ENCODE measurements at places on chromosomes 11 and 22.

GRCh38 chr11:117866526-117866925, 9.9 kb downstream of the FXYD6 start:
- no peak for DNase-seq

DNA sequence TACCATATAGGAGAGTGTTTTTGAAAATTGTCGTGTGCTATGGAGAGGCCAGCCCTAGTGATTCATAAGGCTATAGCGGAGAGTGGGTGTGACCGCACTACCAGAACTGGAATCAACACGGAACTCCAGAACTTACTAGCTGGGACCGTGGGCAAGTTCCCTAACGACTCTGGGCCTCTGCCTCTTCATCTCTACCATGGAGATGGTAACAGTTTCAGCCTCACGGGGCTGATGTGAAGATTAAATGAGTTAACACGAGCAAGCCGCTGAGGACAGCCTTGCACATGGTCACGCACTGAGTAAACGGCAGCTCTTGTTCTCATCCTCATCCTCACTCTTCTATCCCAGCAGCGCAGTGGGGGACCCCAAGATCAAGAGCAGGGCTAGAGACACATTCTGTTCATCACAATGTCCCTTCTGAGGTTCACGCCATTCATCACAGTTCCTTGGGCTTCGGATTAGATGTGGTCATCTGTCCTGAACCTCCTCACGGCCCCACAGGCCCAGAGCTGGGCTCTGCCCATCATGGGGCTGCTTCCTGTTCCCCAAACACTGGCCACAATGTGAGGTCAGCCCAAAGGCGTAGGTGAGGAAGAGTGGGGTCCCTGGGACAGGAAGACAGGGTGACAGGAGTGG, 47.2 kb upstream of the CD5 start:
- no peak for DNase-seq

GRCh38 chr11:77039491-77040400, 5.5 kb downstream of the B3GNT6 start:
- DNase-seq: peak; percentile 53

- no peak for DNase-seq
Observed at GRCh38 chr11:4647766-4648165, 4.0 kb downstream of the OR51E1 start.

GRCh38 chr11:106420686-106421085, 343.2 kb downstream of the AASDHPPT start:
- DNase-seq: no peak

GRCh38 chr11:72599325-72600117, 74.7 kb downstream of the PDE2A start:
- no peak for DNase-seq

DNA sequence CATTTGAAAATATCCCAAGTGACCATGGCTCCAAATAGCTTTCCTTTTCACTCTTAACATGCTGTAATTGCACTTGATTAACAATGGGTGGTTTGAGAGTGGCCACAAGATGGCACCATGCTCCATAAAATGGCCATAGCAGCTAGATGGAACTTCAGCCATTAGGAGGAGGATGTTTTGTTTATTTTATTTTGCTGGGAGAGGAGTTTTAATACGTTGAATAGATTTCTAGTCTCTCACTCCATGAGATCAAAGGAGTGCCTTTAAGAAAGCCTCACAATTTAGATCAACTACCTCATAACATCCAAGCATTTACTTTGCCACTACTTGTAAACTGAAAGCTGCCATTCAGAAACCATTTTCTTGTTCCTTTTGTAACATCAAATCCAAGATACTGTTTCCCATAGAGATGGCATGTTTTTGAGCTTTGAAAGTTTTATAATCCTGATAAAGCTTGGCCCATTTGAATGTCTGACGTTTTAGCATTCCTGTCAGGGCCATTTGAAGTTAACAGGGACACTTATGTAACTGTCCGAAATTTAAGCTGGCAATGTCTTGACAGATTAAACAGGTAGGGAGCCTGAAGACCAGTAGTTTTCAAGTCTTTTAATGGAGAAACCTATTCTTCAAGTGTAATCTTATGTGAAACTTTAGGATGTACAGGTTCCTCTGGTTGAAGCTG, 4.7 kb downstream of the FEN1 start:
- peak; percentile 71 for DNase-seq

GRCh38 chr22:45163099-45163450, 650 bp upstream of the NUP50 start:
- DNase-seq: no peak

DNA sequence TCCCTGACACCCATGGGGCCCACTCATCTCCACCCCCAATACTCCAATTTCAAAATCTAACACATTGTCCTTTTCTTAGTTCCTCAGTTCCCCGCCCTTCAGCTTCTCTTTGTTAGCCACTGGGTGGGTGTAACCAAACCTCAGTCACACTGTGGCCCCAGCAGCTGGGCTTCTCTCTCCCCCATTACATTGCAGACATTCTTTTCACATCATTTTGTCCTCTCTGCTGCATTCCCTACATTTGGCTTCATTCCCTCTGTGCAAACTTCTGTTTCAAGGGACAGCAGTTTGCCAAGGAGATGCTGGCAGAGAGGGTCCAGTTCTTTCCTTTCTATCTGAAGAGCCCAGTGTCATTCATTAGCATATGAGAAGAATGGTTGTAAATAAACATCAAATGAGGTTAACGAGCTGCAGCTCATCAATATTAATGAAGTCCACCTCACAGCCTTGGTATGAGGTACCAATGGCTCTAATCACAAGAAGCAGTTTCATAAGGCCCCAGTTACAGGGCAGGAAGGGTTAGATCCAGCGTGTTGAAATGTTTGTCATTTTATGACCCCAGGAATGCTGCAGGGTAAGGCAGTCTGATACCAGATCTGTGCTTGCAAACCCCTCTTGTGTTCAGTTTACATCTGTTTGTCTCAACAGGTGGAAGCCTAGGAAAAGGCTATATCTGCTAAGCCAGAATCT, 72.3 kb downstream of the ARFGAP2 start:
- DNase-seq: no peak

DNA sequence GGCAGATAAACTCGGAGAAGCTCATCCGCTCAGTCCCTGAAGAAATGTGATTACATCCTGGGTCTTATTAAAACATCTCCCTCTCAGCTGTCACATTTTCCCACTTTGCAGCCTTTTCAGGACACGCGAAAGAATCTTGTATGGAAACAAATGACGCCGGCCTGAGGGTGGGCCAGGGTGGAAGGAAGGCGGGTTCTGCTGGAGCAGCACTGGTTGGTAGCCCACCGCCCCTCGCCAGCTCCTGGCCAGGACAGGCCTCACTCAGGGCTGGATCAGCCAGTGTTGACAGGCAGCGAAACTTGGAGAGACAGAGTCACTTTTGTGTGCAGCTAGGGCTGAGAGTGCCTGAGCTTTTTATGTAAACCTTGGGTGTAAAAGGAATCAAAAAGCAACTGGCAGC, 371.8 kb downstream of the TBC1D22A start:
- no peak for DNase-seq

DNA sequence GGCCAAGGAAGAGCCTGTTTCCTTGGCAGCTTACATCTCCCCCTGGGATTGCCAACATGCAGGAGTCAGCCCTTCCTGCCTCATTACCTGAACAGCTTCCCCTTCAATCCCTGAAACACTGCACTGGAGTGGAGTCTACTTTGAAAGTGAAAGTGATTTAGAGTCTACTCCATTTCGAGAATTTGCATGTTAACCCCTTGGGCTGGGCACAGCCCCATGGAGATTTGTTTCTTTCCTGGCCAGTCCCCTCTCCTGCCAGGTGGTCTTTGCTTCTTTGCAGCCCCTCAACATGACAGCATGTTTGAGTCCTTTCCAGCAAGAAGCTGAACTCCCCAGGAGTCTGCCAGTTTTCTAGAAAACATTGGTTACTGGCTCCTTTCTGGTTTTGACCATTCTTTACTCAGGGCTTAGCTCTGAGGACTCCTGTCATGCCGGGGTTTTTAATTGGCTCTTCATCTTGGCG, 59.9 kb downstream of the TRAF6 start:
- DNase-seq: no peak

DNA sequence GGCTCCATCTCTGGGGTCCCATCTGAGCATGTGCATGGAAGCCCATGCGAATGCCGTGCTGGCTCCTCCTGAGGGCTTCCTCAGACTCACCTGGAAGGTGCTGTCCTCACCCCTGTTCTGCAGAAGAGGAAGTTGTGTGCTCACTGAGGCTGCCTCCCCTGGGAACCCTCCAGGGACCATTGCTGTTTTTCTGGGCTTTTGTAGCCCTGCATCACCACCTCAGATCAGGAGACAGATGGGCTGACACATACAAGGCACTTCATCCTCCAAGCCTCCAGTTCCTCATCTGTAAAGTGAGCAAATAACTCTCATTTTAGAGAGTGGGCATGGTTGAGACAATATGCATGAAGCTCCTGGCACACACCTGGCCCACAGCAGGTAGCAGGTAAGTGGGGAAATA, 12.1 kb upstream of the LRRC32 start:
- DNase-seq: no peak

DNA sequence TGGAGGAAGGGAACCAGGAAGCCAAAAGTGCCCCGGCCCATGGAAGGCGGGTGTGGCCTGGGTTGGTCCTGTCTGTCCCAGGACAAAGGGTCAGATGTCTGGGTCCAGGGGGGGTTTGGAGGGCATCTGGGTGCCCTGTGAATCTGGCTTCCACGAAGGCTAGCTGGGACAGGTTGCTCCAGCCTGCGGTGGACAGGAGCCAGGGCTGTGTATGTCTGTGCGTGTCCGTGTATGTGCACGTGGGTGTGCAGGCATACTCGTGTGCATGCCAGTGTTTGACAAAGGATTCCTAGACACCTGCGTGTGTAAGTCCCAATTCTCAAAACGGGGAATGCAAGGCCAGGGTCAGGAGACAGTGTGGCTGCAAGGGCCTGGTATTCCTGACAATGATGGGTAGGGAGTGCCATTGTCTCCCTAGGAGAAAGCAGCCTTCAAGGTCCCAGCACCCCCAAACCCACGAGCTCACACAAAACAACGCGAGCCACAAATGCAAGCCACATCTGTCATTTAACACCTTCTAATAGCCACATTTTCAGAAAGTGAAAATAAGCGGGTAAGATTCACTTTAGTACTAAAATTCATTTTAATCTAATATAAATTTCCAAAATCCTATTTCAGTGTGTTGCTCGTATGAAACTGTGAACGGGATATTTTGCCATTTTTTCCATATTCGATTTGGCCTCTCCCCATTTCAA, 78.4 kb upstream of the WNT7B start:
- peak; percentile 72 for DNase-seq

DNA sequence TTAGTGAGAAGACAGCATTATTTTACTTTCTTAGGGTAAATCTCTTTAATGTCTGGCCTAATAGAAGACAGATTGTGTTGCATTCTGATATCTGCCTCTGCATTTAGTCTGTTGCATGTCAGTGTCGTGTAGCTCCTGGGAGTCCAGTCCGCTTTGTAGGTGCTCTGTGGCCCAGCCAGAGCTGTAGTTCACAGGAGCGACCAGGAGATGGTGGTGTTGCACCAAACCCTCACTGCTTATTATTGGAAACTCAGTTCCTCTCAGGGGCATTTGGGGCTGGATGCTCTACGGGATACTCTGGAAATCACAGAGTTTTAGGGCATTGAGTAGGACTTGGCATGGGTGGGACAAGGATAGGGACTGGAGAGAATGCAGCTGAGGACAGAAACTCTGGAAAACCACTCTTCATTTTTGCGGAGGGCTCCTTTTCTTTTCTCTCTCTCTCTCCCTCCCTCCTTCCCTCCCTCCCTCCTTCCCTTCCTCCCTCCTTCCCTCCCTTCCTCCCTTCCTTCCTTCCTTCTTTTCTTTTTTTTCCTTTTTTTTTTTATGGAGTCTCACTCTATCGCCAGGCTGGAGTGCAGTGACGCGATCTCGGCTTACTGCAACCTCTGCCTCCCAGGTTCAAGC, 21.7 kb downstream of the MIAT start:
- DNase-seq: peak; percentile 80

GRCh38 chr11:11583801-11584529, 37.8 kb downstream of the GALNT18 start:
- DNase-seq: no peak

DNA sequence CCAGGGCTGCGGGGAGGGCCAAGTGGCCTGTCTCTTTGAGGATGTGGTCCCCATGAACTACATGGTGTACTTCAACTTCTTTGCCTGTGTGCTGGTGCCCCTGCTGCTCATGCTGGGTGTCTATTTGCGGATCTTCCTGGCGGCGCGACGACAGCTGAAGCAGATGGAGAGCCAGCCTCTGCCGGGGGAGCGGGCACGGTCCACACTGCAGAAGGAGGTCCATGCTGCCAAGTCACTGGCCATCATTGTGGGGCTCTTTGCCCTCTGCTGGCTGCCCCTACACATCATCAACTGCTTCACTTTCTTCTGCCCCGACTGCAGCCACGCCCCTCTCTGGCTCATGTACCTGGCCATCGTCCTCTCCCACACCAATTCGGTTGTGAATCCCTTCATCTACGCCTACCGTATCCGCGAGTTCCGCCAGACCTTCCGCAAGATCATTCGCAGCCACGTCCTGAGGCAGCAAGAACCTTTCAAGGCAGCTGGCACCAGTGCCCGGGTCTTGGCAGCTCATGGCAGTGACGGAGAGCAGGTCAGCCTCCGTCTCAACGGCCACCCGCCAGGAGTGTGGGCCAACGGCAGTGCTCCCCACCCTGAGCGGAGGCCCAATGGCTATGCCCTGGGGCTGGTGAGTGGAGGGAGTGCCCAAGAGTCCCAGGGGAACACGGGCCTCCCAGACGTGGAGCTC, 13.5 kb downstream of the ADORA2A start:
- DNase-seq: peak; percentile 41

DNA sequence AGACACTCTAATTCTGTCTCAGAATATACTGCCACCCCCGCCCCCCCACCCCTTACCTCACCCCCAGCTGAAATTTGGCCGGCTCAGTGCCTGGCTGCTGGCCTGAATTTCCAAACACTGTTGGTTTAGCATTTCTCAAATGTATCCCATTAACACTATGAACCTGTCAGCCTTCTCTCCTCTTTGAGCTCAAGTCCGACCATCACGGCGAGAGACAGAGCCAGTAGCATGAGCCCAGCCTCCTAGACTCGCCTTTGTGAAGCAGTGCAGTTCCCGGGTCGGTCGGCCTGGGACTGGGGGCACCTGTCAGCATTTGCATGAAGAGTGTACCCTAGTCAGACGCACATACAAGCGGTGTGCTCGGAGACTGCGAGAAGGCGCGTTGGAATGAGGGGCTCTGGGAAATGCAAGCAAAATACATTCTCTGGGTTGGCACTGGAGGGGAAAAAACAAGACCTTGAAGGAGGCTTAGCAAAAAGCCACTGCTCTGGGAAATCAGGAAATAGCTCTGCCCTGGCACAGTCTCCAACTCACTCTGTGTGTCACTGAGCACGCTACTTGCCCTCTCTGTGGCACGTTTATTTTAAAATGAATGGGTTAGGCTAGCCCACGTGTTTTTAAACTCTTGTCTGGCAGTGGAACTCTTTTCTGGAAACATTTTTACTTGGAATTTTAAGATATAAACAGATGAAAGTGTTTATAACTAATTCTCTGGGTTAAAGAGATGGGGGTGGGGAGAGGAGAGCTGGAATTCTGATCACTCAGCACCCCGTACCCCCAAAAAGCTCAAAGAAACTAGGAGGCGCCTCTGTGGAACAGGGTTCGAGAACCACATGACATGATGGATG, 108.3 kb downstream of the TIMP3 start:
- DNase-seq: no peak

- no peak for DNase-seq
Observed at GRCh38 chr11:34280945-34281872, 76.6 kb downstream of the ABTB2 start.

- no peak for DNase-seq
Observed at GRCh38 chr11:88692306-88693086, 355.0 kb upstream of the CTSC start.

GRCh38 chr22:22927196-22927887, 39.7 kb downstream of the IGLL5 start:
- DNase-seq: no peak

Data from Right ventricle myocardium superior (tissue), 1 donor.